ENCODE measurements at places on chromosomes 16 and 17.

- no peak for DNase-seq
Observed at GRCh38 chr16:55703003-55704001, 47.5 kb downstream of the SLC6A2 start.

DNA sequence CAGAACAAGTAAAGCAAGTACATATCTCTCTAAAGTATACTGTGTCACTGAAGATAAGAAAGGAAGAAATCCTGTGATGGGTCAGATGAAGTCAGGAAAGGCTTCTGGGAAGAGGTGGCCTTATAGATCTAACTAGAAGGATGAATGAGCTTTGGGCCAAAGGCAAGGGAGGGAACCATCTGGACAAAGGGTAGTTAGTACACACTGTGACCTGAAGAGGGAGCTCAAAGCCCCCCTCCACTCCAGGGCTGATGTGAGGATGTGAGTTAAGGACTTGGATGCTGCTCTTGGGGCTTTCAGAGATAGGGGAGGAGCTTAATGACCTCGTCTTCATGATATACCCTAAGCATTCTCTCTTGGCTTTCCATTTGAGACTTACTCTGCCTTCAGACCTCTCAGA, 185.3 kb upstream of the CACNG3 start:
- peak; percentile 7 for DNase-seq

GRCh38 chr17:73155410-73156165, 9.2 kb upstream of the SSTR2 start:
- DNase-seq, result no peak

DNA sequence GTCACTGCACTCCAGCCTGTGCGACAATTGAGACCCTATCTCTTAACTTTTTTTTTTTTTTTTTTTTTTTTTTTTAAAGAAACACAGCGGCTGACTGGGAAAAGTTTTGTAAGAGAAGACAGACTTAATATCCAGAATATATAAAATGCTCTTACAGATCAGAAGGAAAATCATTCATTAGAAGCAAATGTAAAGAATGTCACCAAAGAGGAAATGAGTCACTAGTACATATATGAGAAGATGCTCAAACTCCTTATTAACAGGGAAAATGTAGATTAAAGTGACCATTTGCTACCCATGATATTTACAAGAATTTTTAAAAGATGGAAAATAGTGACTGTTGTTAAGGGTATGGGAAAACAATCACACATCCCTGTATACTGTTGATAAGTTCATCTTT, 48.9 kb downstream of the RABEP1 start:
- no peak for DNase-seq

- DNase-seq, result peak; percentile 86
Observed at GRCh38 chr16:67968400-67969253, at the start of gene SLC12A4. SLC12A4 (minus strand) TSS chr16:67968637; CDS start chr16:67968553, 84 bp downstream.

- DNase-seq, result no peak
Observed at GRCh38 chr16:67539691-67540635, 11.3 kb downstream of the RIPOR1 start.

DNA sequence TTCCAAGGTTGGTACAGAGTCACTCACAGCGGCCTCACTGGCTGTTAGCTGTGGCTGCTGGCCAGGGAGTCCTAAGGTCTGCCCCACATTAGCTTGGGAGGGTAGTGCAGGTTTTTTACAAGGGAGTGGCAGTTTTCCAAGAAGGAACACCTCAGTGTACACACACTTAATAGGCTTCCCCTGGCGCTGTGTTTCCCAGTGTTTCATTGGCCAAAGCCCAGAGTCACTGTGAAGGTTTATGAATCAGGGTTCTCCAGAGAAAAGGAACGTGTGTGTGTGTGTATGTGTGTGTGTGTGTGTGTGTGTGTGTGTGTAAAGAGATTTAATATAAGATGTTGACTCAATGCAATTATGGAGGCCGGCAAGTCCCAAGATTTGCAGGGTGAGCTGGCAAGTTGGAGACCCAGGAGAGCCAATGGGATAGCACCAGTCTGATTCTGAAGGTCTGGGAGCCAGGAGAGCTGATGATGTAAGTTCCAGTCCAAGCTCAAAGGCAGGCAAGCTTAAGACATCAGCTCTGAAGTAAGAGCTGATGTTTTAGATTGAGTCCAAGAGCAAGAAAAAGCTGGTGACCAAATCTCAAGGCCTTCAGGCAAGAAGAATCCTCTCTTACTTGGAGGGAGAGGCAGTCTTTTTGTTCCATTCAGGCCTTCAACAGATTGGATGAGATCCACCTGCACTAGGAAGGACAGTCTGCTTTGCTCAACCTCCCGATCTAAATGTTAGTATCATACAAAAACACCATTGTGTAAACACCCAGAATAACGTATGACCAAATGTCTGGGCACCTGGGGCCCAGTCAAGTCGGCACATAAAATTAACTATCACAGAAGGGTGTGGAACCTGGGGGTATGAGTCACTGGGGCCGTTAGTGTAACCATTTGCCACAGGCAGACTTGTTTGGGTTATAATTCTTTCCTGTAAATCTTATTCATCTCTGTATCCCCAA, 206.8 kb downstream of the PRKCA start:
- DNase-seq, result peak; percentile 70

DNA sequence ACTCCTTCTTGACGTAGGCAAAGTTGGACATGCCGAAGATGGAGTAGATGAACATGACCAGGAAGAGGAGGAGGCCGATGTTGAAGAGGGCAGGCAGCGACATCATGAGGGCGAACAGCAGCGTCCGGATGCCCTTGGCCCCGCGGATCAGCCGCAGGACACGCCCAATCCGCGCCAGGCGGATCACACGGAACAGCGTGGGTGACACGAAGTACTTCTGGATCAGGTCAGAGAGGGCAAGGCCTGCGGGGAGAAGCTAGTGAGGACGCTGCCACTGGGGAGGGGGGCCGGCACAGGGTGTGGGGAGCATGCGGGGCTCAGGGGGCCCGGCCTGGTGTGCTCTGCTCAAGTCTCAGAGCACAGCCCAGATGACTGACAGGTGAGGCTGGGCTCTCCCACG, 9.6 kb upstream of the CD79B start:
- no peak for DNase-seq

DNA sequence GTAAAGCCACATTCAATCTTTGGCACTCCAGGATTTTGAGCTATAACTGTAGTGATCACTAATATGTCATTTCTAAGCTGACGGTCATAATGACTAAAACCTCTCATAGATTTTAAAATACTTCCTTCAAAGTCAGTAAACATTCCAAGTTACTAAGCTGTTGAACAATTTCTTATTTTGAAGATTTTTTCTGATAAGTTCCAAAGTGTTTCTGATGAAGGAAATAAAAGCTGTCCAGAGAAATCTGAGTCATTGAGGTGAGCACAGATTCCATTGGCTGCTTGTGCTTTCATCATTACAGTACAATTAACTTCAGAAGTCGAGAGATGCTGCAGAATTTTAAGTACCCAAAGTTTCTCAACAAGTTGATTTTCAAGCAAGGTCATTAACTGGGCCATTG, 23.9 kb downstream of the NLRC5 start:
- no peak for DNase-seq

GRCh38 chr16:11877374-11877773, 26.0 kb upstream of the RSL1D1 start:
- no peak for DNase-seq

DNA sequence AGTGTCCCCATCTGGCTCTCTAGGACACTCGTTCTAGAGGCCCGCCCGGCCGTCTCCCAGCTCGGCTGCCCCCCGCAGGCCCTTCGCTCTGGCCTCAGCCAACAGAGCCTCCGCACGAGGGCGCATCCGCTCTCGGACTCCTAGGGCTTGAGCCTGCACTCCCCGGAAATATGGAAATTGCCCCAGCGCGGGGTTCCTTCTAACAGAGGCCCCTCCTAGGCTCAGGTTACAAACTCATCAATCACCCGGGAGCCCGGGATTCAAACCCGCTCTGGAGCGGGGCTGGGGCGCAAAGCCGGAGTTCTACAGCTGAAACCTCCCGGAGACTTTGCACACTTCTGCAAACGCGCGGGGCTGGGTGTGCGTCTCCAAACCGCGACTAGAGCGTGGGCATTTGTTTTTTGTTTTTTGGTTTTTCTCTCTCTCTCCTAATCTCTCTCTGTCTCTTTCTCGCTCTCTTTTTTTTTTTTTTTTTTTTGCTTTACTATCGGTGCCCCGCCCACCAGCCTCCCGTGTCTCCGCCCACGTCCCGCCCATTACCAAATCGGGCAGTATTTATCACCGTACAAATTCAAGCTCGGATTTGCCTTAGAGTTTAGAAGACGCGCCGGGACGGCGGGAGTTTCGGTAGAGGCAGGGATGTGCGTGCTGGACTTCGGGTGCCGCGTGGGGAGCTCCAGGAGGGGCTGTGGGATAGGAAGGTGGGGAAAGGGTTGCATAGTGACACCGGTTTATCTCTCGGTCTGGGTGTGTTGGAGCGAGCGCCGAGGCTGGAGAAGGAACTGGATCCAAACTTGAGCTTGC, 2.4 kb upstream of the FOXL1 start:
- peak; percentile 50 for DNase-seq

DNA sequence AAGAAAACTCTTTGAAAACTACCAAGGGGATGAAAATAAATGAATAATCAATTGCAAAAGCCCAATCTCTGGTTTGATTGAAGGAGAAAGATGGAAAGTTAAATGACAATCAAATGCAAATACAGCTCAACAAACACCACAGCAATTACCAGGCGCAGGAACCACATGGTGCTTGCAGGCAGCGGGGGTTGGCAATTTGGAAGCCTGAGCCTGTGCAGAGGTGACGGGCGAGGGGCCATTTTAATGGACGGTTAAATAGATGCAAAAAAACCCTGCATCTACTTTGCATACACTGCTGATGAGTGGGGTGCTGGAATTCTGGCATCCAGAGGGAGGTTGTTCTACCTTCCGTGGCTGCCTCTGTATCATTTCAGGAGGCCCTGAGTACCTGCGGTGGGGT, 4.8 kb upstream of the SEZ6 start:
- DNase-seq, result no peak

DNA sequence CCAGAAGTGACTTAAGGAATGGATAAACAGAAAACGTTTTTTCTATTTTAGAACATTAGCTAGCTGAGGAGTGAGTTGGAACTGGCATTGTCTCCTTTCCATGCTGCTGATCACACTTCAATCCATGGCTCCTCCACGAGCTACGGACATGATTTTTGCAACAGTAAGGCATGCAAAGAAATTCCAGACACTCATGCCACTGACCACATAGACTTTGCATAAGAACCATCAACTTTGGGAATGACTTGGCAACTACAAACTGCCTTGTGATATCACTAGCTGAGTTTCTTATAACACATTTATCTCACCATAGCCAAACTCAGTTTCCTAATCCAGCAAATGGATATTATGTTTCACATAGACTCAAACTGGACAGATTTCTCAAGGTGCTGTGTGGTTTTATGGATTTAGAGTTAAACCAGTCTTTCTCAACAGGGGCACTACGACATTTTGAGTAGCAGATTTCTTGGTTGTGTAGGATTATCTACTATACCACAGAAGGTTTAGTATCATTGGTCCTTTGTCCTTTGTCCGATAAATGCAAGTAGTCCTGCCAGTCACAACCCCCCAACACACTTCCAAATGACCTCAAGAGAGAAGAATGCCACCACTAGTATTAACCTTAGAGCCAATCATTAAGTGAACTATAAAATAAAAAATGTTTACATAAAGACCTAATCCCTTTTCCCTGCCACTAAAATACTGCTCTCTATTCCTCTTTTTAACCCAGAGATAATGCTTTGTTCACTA, 48.3 kb upstream of the C17orf78 start:
- no peak for DNase-seq

GRCh38 chr16:66262253-66263167, 104.0 kb upstream of the CDH5 start:
- no peak for DNase-seq

GRCh38 chr16:19410435-19411171, 7.1 kb upstream of the TMC5 start:
- DNase-seq, result no peak

GRCh38 chr16:57846078-57846697, 43.9 kb upstream of the KIFC3 start:
- DNase-seq, result no peak

DNA sequence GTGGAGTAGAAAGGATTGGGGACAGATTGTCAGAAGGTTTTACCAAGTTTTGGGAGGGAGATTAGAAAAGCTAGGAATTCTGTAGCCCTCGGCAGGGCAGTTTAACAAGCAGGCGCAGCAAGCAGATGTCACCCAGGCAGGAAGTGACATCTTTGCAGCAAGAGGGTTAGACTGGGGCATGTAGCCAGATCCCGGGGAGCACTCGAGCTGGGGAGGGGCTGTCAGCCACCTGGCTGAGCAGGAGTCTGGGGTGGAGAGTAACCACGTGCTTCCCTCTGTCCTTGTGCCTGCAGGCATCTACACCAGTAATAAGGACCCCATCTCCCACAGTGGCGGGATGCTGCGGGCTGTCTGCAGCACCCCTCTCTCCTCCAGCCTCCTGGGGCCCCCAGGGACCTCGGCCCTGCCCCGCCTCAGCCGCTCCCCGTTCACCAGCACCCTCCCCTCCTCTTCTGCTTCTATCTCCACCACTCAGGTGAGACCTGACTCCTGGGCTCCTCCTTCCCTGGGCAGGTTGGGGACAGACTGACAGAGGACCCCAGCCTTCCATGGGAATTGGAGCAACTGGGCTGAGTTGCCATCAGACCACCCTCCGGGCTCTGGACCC, 12.2 kb downstream of the MLLT6 start:
- no peak for DNase-seq

- DNase-seq, result no peak
Observed at GRCh38 chr16:55478827-55479429, at the start of gene MMP2. MMP2 (plus strand) TSS chr16:55479198; CDS start chr16:55479480, 282 bp downstream.

GRCh38 chr17:14245002-14245401, 8.3 kb upstream of the CDRT15 start:
- no peak for DNase-seq

- no peak for DNase-seq
Observed at GRCh38 chr17:51407576-51407975, 147.2 kb downstream of the UTP18 start.

GRCh38 chr17:32976131-32976530, 15.5 kb upstream of the SPACA3 start:
- no peak for DNase-seq

GRCh38 chr16:46885960-46886763, 2.0 kb downstream of the GPT2 start:
- DNase-seq, result no peak

DNA sequence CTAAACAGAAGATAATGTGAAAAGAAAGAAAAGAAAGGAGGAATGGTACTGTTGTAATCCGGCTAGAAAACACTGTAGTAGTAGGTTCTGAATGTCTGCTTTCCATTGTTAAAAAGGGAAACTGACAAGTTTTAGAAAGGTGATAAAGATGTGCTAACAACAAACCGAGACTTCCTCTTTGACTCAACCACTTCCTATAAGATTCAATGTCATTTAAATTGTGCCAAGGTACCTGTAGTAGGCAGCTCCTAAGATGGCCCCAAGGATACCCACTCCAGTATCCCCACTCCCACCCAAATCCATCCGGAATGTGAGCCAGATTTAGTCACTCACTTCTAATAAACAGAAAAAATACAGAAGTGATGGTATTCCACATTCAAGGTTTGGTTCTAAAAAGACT, 31.2 kb downstream of the XYLT1 start:
- no peak for DNase-seq

- DNase-seq, result no peak
Observed at GRCh38 chr16:966035-966434, 4.7 kb downstream of the LMF1 start.

GRCh38 chr17:83077411-83077810, 2.0 kb upstream of the METRNL start:
- no peak for DNase-seq

All from CD4-positive, alpha-beta T cell treated with Interleukin-6 for 4 hours (primary cell).